Pancreas (tissue), 10 donors: ENCODE measurements at places on chromosomes 1 and 21.

DNA sequence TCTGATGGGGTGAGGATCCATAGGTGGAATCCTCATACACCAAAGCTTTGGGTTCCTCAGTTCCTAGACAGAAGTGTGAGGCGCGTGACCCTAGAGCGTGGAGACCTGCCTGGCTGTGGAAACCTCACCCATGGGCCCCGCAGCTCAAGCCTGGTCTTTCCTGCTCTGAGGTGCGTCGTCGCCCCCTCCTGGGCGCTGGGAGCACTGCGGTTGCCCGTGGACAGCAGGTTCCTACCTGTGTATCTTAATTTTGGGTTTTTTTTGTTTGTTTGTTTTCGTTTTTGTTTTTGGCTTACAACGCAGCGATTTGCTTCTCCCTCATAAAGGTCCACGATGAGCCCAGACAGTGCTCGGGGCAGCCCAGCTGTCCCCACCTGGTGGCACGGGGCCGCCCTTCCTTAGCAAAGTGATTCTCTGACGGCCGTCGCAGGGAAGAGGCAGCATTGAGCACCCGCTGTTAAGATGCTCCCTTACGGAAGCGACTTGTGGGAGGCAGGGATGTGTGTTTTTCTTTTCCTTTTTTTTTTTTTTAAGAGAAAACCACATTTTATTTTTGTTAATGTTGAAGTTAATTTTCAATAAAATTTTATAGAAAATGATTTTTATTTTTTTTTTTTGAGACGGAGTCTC, 36.5 kb upstream of the TRAPPC10 start:
- peak; percentile 56 for DNase-seq

- DNase-seq = no peak
Measured at GRCh38 chr1:54137534-54138061, 15.2 kb downstream of the CDCP2 start.

- DNase-seq = no peak
Measured at GRCh38 chr1:59289570-59289969, 7.3 kb upstream of the FGGY start.

DNA sequence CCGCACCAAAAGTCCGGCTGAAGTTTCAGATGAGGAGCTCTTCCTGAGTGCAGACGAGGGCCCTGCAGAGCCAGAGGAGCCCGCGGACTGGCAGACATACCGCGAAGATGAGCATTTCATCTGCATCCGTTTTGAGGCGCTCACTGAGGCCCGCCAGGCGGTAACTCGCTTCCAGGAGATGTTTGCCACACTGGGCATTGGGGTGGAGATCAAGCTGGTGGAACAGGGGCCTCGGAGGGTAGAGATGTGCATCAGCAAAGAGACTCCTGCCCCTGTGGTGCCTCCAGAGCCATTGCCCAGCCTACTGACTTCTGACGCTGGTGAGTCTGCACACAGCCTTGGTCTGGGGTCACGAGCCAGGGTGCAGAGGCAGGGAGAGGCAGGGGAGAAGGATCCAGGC, 84.7 kb downstream of the TRIM11 start:
- DNase-seq = no peak

- DNase-seq = no peak
Measured at GRCh38 chr1:48678710-48679505, 97.8 kb downstream of the BEND5 start.

DNA sequence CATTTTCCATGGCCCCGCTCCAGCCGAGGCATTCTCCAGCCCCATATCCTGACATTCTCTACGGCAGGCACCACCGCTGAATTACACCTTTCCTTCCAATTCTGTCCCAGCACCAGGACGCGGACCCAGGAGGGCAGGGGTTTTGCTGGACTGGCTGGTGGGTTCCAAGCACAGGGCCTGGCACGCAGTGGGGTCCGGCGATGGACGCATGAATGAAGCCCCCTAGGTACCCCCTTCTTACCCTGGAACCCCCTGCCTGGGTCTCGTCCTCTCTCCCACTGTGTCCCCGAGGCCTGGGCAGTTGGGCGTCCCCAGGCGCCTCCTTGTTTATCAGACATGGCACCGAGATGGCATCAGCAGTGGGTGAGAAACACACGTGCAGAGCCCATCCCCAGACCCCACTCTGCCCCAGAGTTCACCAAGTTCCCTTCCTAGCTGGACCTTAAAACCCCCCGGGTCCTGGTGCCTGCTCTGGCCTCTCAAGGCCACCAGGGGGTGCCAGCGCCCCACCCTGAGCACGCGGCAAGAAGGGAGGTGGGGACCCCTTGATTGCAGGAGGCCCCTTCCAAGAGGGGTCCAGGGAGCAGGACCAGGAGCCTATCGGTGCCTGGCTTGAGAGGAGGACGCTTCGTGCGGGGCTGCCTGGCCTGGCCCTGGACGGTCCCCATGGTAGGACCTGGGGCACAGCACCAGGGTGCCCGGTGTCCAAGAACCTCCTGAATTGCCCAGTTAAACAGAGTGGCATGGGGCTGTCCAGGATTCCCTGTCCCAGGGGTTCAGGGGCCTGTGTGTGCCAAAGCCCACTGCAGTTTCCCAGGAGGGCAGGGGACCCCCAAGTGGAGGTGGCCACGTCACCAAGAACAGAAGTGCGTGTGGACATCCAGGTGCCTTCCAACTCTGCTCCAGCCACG, 46.1 kb downstream of the MEGF6 start:
- no peak for DNase-seq

DNA sequence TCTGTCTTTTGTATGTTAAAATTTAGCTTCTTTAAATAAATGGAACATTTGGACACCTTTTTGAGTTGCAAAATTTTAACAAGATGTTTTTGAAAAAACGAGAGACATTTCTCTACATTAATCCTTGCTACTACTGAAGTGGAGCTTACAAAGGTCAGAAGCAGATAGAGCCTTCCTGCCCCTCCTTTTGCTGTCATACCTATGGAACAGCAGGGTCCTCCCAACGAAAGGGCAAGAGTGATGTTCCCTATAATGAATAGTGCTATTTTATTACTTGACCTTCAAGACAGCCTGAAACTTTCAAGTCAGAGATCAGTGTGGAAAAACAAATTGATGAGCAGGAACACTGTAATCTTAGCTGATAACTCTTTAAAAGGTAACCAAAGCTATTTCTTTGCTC, 1538.9 kb downstream of the PLA2G4A start:
- DNase-seq = no peak

- DNase-seq = no peak
Measured at GRCh38 chr1:198201956-198202784, 45.4 kb downstream of the NEK7 start.

DNA sequence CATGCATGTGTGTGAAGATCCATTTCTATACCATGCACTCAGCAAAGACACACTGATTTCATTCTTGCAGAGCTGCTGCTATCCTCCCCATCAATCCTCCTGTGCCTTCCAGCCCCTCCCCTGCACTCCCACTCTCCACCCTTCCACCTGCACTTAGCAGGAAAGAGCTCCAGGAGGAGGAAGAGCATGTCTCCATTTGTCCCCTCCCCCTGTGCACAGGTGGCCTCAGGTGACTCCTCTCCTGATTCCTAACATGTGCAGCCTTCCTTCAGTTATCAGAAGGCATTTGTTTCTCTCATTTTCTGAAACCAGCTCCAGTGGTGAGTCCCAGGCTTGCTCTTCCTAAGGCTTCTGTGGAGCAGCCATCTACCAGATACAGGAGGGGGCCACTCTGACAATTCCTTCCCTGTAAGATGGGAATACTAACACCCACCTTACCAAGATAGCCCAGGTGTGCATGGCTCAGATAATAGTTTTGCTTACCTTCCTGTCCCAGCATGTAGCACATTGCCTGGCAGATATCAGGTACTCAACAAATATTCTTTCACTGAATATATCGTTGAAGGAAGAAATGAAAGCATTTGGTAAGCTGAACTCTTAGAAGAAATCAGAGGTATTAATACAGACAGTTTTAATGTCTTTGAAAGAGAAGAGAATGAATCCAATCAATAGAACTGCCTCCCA, 21.9 kb upstream of the FAM3B start:
- no peak for DNase-seq

DNA sequence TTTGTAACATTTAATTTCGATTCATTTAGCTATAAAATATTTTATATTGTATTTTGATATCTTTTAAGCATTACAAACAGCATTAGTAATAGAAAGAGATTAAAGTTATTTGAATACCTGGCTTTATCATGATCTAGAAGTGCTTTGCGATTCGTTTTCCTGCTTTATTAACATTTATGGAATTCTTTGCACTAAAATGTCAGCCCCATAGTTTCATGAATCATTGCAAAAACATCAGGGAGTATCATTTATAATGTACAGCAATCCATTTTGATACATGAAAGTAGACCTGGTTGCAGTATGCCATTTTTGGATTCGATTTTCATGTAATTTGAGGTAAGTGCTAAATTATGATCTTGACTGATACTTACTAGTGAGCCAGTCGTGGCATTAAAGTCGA, 108.0 kb upstream of the DPYD start:
- DNase-seq = no peak

GRCh38 chr1:182340233-182341058, 51.1 kb downstream of the GLUL start:
- no peak for DNase-seq

DNA sequence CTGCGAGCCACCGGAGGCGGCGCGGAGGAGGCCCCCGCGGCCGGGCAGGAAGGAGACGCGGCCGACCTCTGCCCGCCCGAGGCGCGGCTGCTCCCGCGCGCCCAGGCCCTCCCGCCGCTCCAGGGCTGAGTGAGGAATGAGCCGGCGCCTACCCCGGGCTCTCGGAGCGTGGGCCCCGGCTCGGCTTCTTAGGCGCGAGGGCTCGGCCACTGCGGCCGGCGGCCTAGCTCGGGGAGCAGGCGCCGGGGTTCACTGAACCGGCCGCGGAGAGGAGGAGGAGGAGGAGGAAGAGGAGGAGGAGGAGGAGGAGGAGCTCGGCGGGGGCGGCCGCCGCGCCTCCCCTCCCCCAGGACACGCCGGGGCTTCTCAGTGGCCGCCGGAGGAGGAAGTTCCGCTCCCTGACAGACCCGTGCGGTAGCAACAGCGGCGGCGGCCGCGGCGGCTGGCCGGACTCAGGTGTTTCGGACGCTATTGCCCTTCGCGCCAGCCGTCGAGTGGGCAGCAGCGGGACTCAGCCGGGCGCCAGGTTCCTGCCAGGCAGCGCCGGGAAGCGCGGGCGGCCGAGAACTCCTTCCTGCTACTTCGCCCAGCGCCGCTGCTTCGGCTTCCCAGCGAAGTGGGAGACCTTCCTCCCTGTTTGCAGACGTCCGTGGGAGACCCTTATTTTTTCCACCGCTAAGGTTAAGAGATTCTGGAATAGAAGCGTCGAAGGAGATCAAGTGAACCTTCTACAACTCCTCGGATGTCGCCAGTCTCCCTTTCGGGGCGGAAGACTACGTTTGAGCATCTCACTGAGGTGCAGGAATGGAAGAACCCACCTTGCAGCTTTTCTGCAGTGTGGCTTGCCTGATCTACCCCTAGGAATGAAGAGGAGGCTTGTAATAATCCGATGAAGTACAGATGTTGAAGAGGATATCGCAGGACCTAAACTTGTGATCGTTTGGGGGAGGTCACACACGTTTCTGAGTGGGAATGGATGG, at the start of gene MAN1A2:
Gene MAN1A2 (plus strand): TSS at position 404 of the 980 bp plus-strand sequence. CDS start 735 bp downstream, outside the sequence.
- peak; percentile 94 for DNase-seq

DNA sequence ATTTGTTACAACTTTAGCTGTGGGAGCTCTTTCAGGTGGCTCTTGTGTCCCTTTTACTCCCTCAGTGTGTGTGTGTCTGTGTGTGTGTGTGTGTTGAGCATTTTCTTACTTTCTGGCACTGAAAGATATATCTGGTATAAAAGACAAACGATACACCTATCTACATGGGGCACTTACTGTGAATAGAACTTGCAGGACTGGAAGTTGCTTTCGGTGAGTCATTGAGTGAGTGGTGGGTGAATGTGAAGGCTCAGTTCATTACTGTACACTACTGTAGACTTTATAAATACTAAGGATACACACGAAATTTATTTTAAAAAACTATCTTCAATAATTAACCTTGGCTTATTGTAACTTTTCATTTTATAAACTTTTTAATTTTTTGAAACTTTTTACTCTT, 38.7 kb downstream of the BTBD8 start:
- DNase-seq = no peak

- DNase-seq = no peak
Measured at GRCh38 chr1:240385551-240385950, 226.4 kb downstream of the GREM2 start.

GRCh38 chr1:11944358-11944931, 9.9 kb downstream of the PLOD1 start:
- DNase-seq = no peak

DNA sequence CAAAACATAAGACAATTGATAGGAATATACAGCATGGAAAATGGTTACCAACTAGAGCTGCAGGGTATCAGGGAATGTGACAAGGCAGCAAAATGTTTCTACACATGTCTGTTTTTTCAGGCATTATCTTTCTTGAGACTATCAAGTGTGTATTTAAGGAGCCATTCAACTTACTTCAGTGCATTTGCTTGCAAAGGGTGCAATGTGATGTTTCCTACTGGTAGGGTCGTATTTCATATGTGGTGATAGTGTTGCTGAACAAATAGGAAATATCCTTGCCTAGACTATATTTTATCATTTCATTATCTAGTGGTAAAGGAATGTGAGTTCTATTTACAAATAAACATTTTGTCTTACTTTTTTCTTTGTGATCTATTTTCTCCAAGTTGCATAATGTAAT, 42.4 kb downstream of the PTPRC start:
- DNase-seq = no peak

- DNase-seq = peak; percentile 48
Measured at GRCh38 chr1:27726173-27727044, 648 bp downstream of the FAM76A start.

- DNase-seq = no peak
Measured at GRCh38 chr1:247738315-247738714, at the start of gene OR14K1. OR14K1 (plus strand) TSS chr1:247738615; CDS start chr1:247738615, 0 bp downstream.
